Osteocyte (in vitro differentiated cells): ENCODE measurements at places on chromosomes 12 and 14. TPM values are rescaled to one million over a fixed set of nuclear protein-coding genes. Genes with fewer than 3 reads are reported as not detected.

Gene IAPP
- not detected in 2 replicates for total RNA-seq

GRCh38 chr12:130491421-130492357 is 154.0 kb downstream of the PIWIL1 start:
- DNase-seq: no peak

Gene IFNG
- not detected in 2 replicates for total RNA-seq

Gene CAPS2
- total RNA-seq: 4.0 and 5.3 TPM in 2 replicates

Gene MTRFR
- 14.3 and 18.0 TPM in 2 replicates for total RNA-seq

Gene NPFF
- not detected in 2 replicates for total RNA-seq

DNA sequence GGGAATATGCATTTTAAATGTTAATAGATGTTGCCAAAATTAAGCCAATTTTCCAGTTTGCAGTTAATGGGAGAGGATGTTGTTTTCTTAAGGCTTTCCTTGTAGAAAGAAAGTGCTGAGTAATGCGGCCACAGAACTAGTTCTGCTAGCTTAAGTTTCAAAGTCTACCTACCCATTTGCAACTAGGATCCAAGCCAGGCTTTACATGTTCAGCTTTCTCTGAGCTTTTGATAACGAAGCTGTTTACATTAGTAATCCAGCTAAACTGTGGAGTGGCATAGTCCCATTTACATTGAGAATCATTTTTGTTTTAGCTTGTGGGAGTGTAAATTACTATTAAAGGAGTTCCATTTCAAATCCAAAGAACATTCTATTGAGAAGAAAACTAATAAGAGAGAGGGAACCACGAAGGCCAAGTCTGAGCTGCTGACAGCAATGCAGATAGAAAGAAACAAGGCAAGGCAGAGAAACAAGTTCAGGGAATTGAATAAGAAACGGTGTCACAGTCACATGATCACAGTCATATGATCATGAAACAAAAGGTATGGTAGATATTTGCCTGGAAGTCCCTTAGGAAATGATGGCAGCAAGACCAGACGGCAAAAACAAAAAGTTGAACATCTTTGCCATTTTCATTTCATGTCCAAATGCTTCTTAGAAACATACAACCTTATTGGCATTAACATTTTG is 274.9 kb downstream of the PAWR start:
- DNase-seq: no peak

DNA sequence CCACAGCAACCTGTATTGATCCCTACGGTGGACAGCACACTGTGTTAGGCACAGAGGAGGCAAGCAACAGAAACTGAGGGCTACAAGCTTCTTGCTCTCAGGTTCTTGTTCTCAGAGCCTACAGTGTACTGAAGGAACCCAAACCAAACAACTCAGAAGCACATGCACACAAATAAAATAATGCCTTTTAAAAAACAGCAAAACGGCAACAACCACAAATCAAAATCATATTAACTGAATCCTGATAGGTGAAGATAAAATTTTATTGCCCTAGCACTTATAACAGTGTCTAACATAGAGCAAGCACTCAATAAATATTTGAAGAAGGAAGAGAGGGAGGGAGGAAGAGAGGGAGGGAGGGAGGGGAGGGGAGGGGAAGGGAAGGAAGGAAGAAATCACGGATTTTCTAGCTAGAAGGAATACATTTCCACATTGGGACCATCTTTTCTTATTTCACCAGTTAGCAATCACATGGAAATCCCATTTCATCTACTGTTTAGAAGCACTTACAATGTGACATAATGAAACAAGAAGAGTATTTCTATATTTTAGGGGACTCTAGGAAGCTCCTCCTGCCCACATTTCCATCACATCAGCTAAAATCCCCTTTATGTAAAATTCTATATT is 27.2 kb downstream of the DMAC2L start:
- DNase-seq: no peak

Gene TAS2R9
- 0.34 TPM in 1 of 2 replicates, not detected in the other for total RNA-seq

DNA sequence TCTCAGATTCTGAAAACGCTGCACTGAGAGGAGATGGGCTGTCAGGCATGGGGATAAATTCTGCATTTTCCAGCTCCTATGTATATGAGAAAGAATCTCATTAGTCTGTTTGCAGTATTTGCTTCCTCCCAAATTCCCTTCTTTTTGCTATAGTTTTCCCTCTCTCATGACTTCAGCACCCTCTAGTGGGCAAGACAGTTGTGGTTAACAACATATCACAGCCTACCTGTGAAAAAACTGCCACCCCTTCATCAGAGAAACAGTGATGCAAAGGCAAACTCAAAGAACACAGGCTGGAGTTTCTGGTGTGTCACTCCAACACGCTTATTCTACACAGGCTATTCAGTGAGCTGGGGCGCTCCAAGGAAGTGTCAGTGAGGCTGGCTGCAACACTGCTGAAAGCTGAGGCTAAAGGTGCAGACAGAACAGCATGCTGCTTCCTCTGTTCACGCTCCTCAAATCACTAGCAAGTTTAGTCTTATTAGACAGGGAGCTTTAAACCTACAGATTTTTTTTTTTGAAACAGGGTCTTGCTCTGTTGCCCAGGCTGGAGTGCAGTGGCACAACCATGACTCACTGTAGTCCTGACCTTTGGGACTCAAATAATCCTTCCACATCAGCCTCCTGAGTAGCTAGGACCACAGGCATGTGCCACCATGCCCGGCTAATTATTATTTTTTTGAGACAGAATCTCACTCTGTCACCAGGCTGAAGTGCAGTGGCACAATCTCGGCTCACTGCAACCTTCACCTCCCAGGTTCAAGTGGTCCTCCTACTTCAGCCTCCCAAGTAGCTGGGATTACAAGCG is 19.3 kb downstream of the ZC2HC1C start:
- no peak for DNase-seq

DNA sequence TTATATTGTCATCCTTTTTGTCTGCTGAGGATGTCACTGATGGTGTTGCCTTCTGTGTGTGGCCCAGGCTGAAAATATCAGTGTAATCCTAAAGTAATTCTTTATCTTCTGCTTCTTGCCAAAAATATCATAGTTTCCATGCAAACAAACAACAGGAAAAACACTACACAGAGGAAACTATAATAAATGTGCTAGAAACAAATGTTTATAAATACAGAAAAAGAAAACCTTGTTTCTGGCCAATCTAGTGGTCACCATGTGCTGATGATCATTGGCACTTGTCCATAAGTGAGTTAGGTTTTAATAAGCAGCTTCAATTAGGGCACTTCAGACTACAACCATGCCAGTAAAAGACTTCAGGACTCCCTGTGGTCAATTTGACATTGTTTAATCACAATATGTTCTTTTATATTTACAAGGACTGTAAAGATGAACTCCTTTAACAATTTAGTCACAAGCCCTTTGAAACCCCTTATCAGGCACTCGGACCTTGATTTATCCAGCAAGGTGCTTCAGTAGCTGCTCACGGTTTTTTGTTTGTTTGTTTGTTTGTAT is 124.8 kb downstream of the TMTC3 start:
- DNase-seq: no peak

Gene OR4E2
- not detected in 2 replicates for total RNA-seq

DNA sequence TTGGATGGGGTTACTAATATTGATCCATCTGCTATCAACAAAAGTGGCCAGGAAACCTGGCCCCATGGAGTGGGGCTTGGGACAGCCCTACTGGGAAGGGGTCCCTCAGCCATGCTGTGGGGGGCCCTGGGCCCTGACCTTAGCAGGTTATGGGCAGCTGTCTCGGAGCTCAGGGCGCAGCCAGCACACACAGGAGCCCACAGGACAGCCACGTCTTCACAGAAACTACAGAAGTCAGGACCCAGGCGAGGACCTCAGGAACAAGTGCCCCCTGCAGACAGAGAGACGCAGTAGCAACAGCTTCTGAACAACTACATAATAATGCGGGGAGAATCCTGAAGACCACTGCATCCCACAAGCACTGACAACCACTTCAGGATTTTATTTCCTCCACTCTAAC is 11.9 kb upstream of the FKBP11 start:
- no peak for DNase-seq

GRCh38 chr14:63470962-63471793 is 72.0 kb downstream of the PPP2R5E start:
- DNase-seq: no peak

Gene NR1H4
- not detected in 2 replicates for total RNA-seq

DNA sequence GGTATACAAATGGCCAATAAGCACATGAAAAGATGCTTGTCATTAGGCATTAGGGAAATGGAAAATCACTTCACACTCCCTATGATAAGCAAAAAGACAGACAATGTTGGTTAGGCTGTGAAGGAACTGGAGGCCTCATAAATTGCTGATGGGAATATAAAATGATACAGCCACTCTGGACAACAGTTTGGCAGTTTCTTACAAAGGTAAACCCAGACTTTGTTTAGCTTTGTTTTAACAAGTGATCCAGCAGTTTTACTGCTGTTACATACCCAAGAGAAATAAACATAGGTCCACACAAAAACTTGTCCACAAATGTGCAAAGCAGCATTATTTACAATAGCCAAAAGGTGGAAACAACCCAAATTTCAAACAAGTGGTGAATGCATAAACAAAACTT is 5.4 kb downstream of the RPS6KA5 start:
- DNase-seq: no peak

DNA sequence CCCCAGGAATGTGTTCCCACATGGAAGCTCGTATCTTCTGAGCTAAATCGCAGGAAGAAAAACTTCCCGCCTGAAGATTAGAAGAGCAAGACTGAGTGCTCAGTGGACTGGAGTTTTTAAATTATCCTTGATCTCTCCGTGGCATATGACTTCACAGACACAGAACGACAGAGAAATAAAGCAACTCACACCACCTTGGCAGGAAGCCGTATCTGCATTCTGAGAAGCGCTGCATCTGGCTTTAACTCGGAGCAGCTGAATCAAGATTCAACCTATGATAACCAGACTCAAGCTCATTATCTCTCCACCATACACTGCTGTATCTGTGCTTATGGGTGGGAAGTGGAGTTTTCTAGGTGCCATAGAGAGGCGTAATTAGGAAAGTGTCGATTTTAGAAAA is 1482.7 kb downstream of the AACS start:
- no peak for DNase-seq

GRCh38 chr12:19946550-19946949 is 421.8 kb upstream of the PDE3A start:
- no peak for DNase-seq

Gene GLI1
- total RNA-seq: 3.5 and 7.7 TPM in 2 replicates

DNA sequence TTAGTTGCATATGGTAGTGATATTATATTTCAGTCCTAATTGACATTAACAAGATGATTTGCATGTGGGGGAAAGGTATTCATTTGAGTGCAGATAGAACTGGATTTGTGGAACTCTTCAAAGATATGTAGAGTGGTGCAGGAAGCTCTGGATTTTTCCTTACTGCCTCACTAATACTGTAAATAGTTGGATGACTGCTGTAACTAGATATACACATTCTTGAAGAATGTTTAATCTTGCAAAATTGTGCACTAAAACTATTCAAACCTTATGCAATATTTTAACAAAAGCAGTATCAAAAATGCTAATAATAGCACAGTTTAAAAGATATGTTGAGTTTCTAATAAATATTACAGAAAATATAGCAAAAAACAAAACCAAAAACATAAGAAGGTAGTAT is 43.1 kb upstream of the ATF7IP start:
- no peak for DNase-seq

DNA sequence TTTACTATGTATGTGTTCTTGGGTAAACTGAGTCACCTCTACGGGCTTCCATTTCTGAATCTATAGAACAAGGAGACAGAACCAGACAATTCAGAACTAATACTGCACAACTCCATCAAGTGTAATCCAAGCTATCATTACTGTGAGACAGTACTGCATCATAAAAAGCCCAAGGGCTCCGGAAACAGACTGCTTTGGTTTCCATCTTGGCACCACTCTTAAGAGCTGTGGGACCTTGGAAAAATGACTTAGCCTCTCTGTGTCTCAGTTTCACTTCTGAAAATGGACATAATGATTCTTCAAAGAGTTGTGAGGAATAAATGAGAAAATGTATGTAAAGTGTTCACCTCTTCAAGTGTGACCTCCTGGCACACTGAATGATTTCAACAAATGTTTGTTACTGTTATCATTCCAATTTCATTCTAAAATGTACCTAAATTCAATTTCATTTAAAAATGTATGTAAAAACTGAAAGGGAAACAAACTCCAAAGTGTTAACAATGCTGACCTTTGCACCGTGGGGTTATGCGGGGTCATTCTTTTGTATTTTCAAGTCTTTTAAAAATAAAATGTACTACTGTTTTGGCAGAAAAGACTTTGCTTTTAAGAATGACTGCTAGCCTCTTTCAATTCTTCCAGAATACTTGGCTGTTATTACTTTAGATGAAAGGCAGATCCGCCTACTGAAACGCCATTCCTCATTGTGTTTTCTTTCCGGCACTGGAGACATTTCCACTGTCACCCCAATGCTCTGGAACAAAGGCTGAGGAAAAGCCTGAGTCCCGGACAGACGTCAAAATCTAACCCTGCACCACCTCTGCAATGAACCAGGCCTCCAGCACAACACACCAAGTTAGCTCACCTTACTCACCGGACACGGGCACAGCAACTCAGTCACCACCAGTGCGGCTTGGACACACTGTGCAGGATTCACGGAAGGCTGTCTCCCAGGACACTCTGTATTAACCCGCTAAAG is 62.8 kb downstream of the TMCC3 start:
- DNase-seq: peak; percentile 62

GRCh38 chr12:57229046-57229633 is 371 bp upstream of the SHMT2 start:
- DNase-seq: no peak

GRCh38 chr14:69010648-69011047 is 31.5 kb upstream of the ACTN1 start:
- no peak for DNase-seq

Gene PRPH
- total RNA-seq: not detected in 2 replicates

GRCh38 chr12:115227137-115227615 is 543.2 kb upstream of the TBX3 start:
- no peak for DNase-seq

Gene TAS2R7
- total RNA-seq: not detected in 2 replicates

- DNase-seq: no peak
Measured at GRCh38 chr12:106585105-106585520, 2.3 kb downstream of the RFX4 start.

Gene FAM90A1
- total RNA-seq: not detected in 2 replicates

- no peak for DNase-seq
Measured at GRCh38 chr12:110171186-110171538, 47.0 kb downstream of the IFT81 start.
